Right ventricle myocardium superior (tissue), 1 donor: ENCODE measurements at places on chromosomes 4 and X. TPM values are rescaled to one million over a fixed set of nuclear protein-coding genes. Genes with fewer than 3 reads are reported as not detected.

The HMX1 gene
- total RNA-seq = not detected

The QDPR gene
- 51.0 TPM for total RNA-seq

The C4orf51 gene
- total RNA-seq = not detected

The TSPAN5 gene
- 1.6 TPM for total RNA-seq

The PTCHD1 gene
- total RNA-seq = 0.08 TPM

The SH2D1A gene
- not detected for total RNA-seq

The SCLT1 gene
- total RNA-seq = 8.9 TPM

The PPEF1 gene
- total RNA-seq = 0.30 TPM

The JADE3 gene
- 7.8 TPM for total RNA-seq

The NDST4 gene
- total RNA-seq = not detected

The UPF3B gene
- 3.3 TPM for total RNA-seq

The RTL9 gene
- total RNA-seq = 0.35 TPM

The CLGN gene
- total RNA-seq = 77.8 TPM

The PPP4R3C gene
- total RNA-seq = not detected

The SHOX gene
- not detected for total RNA-seq

The SLC7A11 gene
- 0.08 TPM for total RNA-seq

The IDUA gene
- total RNA-seq = 8.4 TPM

The NHSL2 gene
- 4.7 TPM for total RNA-seq

The RAI2 gene
- 18.1 TPM for total RNA-seq

The ARHGAP24 gene
- total RNA-seq = 11.1 TPM
